AG08396 (cell line): ENCODE measurements at places on chromosomes 7 and 10.

GRCh38 chr10:6128591-6129251 lies 39.9 kb downstream of the RBM17 start:
- peak; percentile 60 for DNase-seq

DNA sequence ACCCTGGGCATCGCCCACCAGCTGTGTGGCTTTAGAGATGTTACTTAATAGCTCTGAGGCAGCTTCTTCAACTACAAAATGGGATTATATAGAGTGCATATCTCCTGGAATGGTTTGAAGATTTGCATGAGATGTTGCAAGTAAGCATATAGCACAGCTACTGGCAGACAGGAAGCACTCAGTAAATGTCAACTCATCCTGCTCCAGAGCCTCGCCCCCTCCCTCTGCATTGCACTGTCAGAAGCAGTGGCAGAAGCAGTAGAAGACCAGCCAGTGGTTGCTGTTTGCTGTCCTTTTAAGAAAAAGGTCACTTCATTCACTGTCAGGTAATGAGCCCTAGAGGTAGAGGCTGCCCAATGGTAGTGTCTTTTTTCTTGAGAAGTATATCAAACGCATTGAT lies 180.0 kb upstream of the GHITM start:
- no peak for DNase-seq

GRCh38 chr10:131816941-131817700 lies 83.7 kb upstream of the PPP2R2D start:
- no peak for DNase-seq

DNA sequence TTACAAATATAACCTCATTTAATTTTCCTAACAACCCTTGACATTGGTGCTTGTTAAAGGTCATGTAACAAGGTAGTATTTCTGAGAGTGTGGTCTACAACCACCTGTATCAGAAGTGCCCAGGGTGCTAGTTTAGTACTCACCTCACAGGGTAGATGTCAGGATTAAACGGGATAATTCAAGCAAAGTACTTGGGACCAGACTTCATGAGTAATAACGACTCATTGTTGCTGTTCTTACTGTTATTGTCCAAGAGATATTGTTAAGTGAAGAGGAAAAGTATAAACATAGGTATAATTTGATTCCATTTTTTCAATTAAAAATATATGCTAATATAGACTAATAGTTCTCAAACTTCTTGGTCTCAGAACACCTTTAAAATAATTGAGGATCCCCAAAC lies 179.3 kb downstream of the WNT2 start:
- no peak for DNase-seq

GRCh38 chr10:85311613-85312337 lies 983.4 kb downstream of the CCSER2 start:
- DNase-seq = no peak

GRCh38 chr7:132560105-132560504 lies 16.2 kb downstream of the PLXNA4 start:
- DNase-seq = no peak

GRCh38 chr7:45897042-45897690 lies 8.9 kb downstream of the IGFBP1 start:
- no peak for DNase-seq

GRCh38 chr10:18438361-18439126 lies 212.8 kb downstream of the NSUN6 start:
- no peak for DNase-seq

- no peak for DNase-seq
These were observed 8.9 kb downstream of the HIP1 start for GRCh38 chr7:75729851-75730274.

GRCh38 chr10:4776234-4776638 lies 49.8 kb upstream of the AKR1E2 start:
- no peak for DNase-seq

GRCh38 chr10:3573498-3573897 lies 211.5 kb downstream of the KLF6 start:
- DNase-seq = no peak

- no peak for DNase-seq
These were observed 174.1 kb downstream of the CNTNAP2 start for GRCh38 chr7:146290746-146291145.

DNA sequence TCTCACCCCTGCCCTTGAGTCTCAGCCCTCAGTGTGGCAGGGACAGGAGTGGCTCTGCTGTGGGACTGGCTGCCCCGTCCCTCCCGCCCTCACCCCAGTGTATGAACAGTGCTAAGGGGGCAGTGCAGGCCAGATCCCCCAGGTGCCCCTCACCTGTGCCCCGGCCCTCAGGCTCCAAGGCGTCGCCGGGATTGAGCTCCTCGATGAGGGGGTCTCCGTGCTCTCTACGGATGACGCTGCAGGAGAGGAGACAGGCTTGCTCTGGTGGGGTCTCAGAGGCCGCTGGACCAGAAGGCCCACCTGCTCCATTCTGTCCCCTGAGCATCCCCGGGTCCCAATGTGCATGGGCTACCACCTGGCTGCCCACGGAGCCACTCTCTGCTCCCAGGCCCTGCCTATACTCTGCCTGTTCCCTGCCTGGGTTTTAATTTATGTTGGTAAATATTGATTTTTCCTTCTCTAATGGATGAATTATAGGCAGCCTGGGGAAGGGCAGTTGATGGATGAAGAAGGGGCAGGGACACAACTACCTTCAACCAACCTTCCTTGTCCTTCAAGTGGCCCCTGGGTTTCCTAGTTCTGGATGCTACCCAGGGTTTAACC lies 47.2 kb downstream of the GOLGA7B start:
- DNase-seq = no peak

- DNase-seq = no peak
These were observed 120.9 kb upstream of the EGFR start for GRCh38 chr7:54897891-54898290.

DNA sequence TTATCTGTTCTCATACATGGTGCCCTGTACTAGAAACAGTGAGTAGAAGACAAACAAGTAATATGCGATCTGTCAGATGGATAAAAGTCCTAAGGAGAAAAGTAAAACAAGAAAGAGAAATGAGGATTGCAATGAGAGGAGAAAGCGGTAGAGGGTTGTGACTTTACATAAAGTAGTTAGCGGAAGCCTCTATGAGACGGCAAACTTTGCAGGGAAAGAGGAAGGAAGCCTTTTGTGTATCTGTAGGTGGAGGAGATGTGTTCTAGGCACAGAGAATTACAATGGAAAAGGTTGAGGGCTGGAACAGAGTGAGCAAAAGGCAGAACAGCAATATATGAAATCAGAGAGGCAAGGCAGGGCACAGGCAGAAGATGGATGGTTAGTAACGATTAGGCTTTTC lies 150.4 kb upstream of the SEMA3E start:
- no peak for DNase-seq

- no peak for DNase-seq
These were observed 95.0 kb downstream of the PON1 start for GRCh38 chr7:95229301-95229700.

DNA sequence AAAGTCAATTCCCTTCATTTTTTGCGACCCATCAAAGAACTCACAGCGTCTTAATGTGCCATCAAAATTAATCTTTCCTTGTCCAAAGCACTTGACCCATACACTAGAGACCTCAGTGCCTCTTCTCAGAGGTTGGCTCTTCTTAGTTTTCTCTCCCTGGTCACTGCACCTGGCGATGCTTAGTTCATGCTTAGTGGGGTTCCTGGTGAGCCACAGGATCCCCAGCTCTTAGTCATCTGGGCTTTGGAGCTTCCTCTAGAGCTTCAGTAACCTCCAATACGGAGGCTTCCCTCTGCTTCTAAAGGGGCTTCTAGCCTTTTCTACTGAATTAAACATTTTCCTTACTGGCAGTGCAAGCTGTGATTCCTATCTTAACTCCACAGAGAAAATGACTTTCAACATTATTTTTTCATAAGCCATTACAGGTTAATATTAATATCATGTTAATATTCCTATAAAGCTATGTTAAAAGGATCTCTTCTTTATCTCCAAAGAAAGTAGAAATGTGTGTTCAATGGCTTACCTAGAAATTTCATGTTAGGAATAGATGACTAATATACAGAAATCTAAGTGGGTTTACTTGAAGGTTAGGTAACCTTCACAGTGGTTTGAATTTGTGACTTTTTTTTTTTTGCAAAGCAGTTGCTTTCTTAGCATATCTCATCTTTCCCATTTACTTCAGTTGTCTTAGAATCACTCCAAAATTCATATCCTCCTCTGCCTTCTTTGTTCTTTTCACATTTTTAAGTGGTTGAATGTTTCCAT lies 295.2 kb downstream of the CAMK1D start:
- DNase-seq = no peak

GRCh38 chr7:117997862-117998825 lies 124.9 kb upstream of the CTTNBP2 start:
- DNase-seq = no peak

DNA sequence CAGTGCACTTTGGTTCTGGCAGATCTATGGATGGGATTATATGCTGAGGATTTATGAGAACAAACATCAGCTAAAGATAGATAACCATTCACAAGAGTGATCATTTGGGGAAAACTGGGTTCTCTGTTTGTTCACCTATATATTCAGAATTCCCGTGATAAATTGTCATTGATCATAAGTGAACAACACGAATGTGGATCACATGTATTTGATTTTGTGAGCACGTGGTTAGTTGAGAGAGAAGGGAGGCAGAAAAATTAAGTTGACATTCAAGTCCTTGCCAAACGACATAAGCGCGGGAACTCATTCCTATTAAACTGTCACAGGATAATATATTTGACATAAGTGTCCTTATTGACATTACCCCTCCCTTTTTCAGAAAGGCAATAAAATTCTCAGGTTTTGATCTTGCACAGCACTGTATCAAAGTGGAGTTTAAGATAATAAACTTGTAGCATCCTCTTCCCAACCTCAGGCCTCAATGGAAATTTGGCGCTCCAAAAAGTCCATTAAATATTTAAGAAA lies 64.9 kb upstream of the MYO3A start:
- DNase-seq = no peak

DNA sequence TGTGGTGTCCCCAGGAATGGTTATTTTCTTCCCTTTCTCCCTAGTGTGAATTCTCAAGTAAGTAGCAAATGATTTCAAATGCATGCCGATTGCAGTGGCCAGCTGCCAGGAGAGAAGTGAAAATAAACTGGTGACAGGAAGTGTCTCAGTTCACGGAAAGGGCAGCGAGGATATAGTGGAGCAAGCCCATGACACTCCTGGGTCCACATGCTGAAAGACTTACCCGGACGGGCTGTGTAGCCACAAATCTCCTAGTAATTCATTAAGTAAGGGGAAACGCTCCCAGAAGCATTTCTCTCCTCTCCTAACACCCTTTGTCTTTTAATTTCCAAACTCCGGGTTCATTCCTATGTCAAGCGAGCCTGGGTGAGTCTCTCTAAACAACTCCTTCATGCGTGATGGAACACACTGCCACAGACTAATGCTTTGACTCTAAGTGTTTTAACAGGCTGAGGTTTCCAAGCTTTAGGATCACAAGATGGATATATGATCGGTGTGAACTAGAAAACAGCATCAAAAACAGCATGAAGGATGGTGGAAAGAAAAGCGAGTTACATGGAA lies 125.6 kb downstream of the CYP26A1 start:
- DNase-seq = peak; percentile 34

DNA sequence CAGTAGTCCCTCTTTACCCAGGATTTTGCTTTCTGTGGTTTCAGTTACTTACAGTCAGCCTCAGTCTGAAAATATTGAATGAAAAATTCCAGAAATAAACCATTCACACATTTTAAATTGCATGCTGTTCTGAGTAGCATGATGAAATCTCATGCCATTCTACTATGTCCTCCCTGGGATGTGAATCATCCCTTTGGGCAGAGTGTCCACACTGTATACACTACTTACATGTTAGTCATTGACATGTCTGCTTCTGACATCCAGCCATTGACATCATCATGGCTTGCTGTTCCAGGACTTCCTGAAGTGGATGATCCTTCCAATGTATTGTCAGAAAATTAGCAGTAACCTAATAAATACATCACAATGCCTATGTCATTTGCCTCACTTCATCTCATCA lies 34.6 kb upstream of the MALRD1 start:
- DNase-seq = peak; percentile 41

GRCh38 chr7:74173491-74173865 lies 678 bp upstream of the EIF4H start:
- no peak for DNase-seq

DNA sequence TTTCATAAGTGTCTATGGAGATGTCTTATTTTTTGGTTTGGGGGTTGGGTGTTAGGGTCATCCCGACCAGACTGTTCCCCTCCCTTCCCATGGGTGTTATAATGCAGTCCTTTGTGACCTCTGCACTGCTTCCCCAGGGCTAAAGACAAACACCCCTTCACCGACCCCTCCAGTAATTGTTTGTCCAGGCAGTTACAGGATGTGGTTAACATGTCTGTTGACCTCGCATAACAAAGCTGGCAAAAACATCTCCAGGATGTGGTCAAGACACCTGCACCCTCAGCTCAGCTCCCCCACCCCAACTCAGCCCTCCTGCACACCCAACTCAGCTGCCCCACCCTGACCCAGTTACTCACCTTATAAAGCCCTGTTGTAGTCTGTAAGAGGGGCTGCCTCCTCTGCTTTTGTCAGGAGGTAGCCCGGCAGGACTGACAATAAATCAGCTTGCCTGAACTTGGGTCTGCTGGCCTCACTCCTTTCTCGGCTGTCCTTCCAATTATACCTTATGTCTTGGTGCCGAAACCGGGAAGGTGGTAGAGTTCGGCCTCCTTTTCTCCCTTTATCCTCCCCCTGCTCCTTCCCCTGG lies 102.2 kb downstream of the ZNF92 start:
- DNase-seq = no peak

- no peak for DNase-seq
These were observed 106.5 kb downstream of the TCF7L2 start for GRCh38 chr10:113056441-113057021.

- DNase-seq = no peak
These were observed 19.0 kb upstream of the PDE1C start for GRCh38 chr7:32089256-32089655.

DNA sequence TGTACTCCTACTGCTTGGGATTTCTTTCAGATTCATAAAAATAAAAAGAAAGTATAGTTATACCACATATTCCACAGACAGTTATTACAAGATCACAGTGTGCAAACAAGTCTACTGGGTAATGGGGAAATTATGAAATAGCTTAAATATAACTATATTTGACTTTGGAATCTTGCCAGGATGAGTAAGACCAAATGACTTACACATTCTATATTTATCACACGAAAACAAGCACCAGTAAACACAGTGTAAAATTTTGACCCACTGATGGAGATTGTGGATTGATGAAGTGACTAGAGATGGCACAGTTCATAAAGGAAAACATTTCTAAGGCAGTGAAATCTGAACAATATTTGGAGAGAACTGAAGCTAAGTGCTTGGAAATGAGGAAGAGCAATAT lies 339.7 kb downstream of the THSD7A start:
- no peak for DNase-seq

GRCh38 chr7:19463581-19463980 lies 245.3 kb downstream of the POLR1F start:
- DNase-seq = no peak

DNA sequence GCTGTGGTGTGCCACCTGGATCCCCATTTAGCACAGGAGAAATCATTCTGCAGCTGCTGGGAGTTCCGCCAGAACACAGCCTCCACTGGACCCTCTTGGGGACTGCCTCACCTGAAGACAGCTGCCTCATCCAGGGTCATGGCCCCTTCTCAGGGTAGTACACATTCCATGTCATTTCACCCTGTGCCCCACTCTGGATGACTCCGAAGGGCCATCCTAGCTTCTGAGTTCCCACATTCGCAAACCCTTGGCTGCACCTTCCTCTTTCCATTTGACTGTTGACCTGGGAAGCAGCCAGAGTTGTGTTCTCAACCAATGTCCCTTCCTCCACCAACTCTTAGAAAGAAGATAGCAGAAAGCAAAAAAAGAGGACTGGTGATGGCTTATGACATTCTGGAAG lies 125.6 kb upstream of the TBX20 start:
- DNase-seq = no peak
